Fibroblast of skin of scalp (primary cell): ENCODE measurements at places on chromosomes 1 and 21.
A peak's percentile ranks its signal among the peaks of the same experiment; 100 is the strongest.

GRCh38 chr1:89912073-89912472, 82.8 kb upstream of the ZNF326 start:
- no peak for DNase-seq

DNA sequence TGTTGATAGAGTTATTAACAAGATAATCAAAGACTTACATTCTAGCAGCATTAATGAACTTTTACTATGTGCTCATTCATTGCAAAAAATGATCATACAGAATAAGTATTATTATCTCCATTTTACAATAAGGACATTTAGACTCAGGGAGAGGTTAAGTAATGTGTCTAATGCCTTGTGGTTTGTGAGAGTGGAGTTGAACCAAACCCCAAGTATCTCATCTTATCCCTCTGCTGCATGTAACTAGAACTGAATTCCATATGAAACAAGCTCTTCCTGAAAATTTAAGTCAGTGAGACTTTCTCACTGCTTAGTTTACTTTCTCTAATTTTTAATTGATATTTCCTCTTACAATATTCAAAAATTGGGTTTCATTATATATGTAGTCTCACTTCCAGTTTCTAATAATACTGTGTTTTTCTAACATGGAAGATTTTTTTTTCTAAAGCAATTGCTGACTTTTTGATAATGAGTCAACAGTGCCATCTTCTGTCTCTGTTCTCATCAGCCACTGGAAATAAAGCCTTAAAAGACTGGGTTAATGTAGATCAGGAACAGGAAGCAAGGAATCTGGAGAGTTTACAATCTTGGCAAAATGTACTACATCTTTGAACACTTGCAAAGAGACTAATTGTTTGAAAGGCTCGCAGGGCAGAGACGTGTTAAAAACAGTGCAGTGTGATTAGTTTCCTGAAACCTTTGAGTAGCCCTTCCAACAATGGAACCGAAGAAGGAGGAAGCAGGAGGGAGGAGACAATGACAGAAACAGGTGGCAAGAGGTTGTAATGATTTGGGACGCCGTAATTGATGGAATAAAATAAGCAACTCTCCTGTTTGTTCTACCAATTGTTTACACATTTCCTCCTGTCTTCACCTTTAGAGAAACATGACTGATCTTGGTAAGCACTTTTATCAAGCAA, 567.6 kb downstream of the MRPL39 start:
- DNase-seq = peak; percentile 57

DNA sequence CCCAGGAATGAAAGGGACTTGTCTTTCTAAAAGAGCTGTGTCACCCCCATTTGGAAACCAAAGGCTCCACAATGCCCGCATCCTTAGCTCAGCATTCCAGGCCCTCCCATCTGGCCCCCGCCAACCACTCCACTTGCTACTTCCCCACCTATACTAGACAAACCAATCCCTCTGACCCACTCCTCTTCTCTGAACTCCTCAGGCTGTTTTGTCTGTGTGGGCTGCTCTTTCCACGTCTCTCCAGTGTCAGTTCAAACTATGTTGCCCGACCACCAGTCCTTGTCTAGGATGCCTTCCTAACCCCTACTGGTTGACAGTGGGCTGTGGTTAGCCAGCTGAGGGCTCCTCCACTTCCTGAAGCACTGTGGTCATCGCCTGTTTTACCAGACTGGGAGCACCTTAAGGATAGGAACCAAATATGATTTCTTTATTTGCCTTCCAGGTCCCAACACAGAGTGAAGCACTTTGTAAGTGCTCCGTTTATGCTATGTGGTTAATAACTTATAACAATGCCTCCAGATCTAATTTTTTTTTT, 8.1 kb upstream of the COA7 start:
- DNase-seq = no peak

- no peak for DNase-seq
Observed at GRCh38 chr1:66443793-66444192, 90.2 kb upstream of the SGIP1 start.

GRCh38 chr1:53190210-53190611, 6.4 kb upstream of the CPT2 start:
- DNase-seq = no peak

DNA sequence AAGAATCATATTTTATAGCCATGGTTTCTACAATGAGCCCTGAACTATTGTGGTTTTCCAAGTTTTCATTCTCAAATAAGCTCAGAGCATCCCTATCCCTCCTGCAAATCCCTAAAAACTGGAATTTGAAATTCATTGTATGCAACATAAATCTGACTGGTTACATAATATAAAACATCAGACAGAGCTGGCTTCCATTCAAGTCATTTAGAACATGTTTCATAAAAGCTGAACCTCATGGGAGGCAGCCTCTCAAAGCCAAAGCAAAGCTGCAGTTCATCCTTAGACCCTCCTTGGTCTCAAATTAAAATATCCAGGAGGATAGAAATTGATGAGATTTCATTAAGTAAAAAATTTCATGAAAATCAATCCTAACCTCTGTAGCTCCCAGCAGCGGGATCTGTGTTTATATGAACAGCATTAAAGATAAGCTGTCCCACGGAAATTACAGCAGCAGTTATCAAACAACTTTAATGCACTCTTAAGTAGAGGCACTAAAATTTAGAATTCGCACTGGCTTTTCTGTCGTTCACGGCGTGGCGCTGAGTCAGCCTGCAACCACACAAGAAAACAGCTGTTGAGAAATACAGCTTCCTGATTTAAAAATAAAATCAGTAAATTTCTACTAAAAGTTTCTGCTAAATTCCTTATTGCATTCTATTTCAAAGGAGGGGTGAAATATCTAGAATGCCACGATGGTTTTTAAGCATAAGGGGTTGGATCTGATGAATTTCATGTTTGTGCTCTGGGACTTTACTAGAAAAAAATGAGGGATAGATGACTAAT, 99.9 kb upstream of the TIAM1 start:
- peak; percentile 61 for DNase-seq

DNA sequence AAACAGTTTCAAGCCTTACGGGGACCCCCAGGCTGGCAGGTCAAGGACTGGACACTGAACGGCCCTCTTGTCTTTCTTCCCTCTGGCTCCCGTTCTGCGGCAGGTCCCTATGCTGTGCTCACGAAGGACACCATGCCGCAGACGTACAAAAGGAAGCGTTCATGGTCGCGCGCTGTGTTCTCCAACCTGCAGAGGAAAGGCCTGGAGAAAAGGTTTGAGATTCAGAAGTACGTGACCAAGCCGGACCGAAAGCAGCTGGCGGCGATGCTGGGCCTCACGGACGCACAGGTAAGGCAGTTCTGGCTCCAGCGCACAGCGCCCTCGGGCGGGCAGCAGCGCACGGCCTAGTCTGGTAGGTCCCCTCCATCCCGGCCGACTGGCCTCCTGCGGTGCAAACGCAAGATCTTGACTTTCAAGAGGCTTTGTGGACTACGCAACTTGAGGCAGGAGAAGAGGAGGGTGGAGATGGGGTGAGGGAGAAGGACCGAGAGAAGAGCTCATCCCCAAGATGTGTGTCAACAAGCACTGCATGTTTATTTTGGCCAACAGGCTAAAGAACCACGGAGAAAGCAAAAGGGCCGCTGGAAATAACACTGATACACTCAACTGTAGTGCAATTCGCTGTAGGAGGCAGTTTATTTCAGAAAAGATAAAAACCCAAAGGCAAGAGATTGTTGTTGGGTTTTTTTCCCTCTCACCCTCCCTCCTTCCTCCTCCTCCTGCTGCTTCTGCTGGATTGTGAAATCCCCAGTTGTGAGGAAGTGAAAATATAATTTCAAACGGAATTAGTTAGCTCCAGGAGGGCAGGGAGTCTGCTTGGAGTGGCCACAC, 3.0 kb downstream of the HLX start:
- DNase-seq = peak; percentile 49

GRCh38 chr1:109782927-109783326, 19.2 kb upstream of the EPS8L3 start:
- DNase-seq = no peak

DNA sequence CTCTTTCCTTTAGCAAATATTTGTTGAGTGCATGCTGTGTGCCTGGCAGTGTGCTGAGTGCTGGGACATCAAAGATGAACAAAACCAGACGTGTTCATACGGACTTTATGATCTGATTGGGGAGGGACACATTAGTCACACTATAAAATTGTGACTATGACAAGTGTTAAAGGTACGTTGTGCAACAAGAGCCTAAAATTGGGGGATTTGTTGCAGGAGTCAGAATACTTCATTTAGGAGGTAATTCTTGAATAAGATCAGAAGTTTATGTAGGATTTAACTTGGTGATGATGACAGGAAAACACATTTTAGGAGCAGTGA, 29.6 kb downstream of the B3GALT2 start:
- DNase-seq = no peak

- DNase-seq = peak; percentile 51
Observed at GRCh38 chr1:105793536-105794146, 1262.8 kb upstream of the PRMT6 start.
